ENCODE measurements at places on chromosomes 5 and 9.

DNA sequence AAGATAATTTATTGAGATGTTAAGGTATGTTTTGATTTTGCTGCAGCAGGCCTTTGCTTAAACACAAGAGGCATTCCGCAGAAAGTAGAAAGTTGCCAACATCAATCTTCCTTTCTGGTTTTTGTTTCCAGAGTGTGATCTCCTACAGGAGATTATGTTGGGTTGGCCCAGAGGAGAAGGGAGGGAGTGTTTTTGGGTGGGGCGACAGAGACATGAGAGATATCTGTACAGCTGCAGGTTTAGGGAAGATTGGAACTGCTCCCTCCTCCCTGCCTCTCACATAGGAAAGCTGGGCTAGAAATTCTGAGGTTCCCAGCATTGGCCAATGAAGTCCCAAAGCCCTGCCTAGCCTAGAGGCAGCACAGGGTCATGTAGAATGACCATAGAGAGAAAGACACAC lies 211.0 kb downstream of the CEMIP2 start:
- DNase-seq: no peak

- no peak for DNase-seq
These were observed 596.6 kb upstream of the ZNF608 start for GRCh38 chr5:125343015-125343414.

DNA sequence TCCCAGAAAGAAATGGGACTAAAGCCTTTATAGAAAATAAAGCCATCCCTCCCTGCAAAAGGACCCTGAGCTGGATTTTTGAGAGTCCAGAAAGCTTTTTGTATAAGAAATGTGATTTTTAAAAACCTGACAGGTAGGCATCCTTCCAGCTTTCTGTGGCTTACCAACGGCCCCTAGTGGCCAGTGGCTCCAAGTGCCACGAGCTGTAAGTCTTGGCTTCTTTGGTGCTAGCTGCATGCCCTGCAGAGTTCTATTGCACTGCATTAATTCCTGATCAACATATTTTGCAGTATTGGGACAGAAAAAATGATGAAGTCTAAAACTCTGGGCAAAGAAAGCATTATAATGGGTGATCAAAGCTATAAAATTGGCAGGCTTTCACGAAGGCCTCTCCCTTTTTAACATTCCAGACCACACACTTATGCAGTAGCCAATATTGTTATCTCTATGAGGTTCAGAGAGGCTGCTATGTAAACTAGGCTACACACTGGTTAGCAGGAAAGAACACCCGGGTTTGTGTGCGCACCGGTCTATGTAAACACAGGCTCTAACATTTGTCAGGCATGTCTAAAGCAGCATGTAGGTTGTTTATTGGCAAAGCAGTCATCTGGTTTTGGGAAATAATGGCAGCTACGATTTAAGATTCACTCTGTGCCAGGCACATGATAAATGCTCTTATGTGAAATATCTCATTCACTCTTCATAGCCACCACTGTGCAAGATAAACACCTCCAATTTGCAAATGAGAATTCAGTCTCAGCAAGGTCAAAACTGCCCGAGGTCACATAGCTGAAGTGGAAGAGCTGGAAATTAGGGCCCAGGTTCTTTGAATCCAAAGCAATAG lies 55.2 kb downstream of the NMUR2 start:
- DNase-seq: no peak

- no peak for DNase-seq
These were observed 31.9 kb upstream of the CEP120 start for GRCh38 chr5:123455095-123455494.

DNA sequence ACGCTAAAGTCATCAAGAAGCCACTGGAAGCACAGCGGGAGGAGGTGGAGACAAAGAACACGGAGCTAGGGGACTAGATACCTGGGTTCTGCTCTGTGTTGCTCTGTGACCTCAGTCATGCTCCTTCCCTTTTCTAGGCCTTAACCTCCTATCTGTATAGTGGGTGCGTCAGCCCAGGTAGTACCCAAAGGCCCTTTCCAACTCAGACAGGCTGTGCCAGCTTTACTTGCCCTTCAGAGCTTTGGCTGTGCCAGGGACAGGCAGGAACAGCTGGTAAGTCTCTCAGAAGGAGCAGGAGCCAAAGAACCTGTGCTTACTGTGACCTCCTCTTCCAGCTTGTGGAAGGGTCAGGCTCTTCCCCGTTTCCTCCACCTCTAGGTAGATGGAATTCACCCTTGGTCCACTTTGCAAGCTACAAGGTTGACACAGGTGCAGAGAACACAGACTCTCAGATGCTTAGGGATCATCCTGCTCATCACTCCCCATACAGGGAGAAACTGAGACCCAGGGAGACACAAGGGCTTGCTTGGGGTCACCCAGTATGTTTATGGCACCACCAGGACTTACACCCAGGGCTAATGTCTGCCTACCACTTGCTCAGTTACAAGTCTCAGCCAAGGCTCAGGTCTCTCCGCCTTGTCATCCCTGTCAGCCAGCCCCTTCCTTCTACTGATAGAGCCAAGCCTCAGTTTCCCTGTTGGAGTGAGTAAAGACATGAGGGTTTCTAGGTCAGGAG lies 1.7 kb downstream of the CCDC69 start:
- DNase-seq: no peak

- DNase-seq: no peak
These were observed 41.6 kb upstream of the SPATA31D4 start for GRCh38 chr9:81886665-81887064.

- DNase-seq: no peak
These were observed 937 bp upstream of the HMGCR start for GRCh38 chr5:75335952-75336614.

DNA sequence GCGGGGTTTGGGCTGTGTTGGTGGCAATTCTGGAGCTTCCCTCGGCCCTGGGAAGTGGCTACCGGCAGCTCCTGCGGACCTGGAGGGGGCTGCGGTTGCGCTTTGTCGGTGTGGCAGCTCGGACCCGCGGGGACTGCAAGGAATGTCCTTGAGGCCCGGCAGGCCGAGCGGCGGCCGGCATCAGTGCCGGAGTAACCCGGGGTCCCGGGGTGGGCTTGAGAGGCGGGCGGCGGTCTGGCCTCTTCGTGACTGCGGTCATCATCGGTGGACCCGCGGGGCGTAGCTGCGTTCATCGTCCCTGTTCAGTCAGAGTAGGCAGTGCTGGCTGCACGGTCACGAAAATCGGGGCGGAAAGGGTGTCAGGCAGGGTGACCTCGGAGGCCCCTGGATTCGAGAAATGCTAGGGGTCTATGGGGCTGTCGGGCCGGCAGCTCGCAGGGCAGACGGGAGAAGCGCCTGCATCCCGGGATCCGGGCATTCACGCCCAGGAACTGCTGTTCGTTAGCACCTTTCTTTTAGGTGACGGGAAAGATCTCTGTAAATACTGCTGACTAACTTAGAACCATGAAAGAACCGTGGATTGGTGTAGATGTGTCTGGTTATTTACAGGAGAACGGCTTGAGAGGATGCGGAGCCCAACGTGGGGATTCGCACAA lies 474 bp downstream of the HMGCR start:
- DNase-seq: no peak

DNA sequence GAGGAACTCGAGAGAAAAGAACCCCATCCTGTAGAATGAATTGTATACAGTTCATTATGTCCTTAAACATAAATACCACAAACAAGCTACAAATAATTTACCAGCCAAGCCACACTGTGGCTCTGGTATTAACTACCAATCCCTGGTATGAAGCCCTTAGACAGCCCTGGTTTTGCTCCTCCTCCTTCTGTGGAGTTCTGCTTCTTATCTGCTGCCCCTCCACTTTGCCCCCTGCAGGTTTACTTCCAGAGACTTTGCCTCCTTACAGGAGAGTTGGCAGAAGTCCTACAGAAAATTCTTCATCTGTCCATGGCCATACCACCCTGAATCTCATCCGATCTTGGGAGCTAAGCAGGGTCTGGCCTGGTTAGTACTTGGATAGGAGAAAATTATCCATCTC lies 219.8 kb downstream of the ACTL7B start:
- DNase-seq: no peak

GRCh38 chr5:118679264-118679940 lies 308.9 kb downstream of the DTWD2 start:
- DNase-seq: no peak

DNA sequence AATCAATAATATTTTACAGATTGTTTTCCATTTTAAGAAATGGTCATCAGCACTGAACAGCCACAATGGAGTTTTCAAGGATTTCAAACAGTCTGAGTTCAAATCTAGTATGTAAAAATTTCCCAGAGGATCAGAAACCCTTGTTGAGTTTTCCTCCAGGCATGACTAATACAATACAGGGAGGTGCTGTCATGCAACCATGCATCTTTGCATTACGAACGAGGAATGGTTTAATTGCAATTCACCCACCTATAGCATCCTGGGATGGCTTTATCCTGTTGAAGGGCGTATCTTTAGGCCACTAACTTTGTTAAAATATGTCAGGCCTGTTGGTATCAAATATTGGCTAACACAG lies 196.4 kb downstream of the EFNA5 start:
- DNase-seq: no peak

All from NCI-H1436 treated with DMSO at 0.1 percent for 48 hours (cell line).